CMK (cell line): ENCODE measurements at places on chromosomes 11 and 22.

DNA sequence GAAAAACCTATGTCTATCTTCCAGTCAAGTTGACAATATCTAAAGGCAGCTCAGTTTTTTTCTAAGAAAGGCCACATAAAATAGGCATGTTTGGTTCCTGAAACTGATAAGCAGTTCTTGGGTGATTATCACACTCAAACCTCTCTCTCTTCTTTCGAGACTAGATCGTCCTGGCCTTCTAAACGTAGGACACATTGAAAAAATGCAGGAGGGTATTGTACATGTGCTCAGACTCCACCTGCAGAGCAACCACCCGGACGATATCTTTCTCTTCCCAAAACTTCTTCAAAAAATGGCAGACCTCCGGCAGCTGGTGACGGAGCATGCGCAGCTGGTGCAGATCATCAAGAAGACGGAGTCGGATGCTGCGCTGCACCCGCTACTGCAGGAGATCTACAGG lies 15.1 kb downstream of the CDPF1 start:
- DNase-seq, result no peak

DNA sequence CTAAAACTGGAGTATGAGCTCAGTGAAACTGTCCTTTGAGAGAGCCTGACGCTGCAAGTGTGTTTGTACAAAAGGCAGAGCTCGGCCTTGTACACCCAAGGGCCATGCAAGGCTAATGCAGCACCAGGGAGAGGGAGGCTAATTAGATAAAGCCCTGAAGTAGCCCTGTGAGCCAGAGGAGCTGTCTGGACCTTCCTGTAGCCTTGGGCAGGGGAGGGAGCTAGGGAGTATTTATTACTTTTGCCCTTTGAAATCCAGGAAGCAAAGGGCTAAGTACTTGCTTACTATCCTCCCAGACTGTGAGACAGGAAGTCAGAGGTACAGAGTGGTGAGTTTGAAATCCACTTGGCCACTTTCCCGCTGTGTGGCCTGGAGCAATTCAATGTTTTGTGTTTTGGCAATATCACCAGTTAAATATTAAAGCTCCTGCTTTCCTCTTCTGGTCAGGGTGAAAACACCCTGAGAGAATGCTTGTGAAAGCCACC lies 10.2 kb upstream of the LDHA start:
- no peak for DNase-seq

- no peak for DNase-seq
Measured at GRCh38 chr11:68148879-68149278, 27.7 kb upstream of the CHKA start.

DNA sequence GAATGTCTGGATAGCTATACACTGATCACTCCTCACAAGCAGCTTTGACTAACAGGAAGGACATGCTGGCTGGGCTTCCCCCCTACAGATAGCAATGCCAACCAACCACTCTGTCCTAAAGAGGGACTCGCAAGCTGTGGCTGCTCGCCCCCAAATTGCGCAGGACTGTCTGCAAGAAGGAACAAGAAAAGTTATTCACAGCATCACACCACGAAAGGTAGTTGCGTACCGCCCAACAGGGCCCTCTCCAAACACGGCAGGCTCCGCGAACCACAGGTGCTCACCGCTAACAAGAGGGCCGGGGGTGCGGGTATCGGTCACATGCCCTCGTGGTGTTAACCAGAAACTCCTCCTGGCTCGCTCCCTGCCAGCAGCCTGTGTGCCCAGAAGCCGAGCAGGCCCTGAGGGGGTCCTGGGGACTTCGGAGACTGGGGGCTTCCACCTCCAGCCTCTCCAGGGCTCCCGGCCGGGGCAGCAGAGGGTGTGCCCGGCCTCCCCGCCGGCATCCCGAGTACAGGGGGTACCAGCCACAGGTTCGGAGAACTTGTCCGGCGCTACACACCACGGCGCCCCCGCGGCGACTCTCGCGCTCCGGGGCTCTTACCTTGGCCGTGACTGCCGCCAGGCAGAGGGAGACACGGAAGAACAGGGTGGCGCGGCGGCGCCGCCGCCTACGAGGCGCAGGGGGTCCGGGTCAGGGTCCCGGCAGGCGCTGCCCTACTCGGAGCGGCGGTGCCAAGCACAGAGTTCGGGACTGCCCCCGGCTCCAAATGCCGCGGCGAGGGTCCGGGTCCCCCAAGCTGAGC lies 682 bp downstream of the LARGE1 start:
- no peak for DNase-seq

GRCh38 chr11:119120639-119121007 lies 757 bp upstream of the HINFP start:
- no peak for DNase-seq

DNA sequence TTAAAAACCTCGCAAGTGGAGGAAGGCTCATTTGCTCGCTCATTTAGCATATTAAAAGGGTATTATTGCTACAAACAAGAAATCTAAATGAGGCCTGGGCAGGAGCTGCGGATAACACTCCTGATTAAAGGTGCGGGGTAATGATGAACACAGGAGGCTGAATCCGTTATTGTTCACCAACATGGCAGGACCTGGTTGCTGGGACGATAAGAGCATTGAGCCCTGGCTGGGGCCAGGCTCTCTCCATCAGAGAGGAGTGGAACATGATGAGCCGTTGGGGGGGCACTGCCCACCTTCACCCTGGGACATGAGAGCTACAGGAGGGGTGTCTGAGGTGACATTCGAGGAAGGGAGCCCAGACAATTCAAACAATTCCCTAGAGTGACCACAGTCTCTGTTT lies 211.7 kb downstream of the NXPE2 start:
- DNase-seq, result no peak

DNA sequence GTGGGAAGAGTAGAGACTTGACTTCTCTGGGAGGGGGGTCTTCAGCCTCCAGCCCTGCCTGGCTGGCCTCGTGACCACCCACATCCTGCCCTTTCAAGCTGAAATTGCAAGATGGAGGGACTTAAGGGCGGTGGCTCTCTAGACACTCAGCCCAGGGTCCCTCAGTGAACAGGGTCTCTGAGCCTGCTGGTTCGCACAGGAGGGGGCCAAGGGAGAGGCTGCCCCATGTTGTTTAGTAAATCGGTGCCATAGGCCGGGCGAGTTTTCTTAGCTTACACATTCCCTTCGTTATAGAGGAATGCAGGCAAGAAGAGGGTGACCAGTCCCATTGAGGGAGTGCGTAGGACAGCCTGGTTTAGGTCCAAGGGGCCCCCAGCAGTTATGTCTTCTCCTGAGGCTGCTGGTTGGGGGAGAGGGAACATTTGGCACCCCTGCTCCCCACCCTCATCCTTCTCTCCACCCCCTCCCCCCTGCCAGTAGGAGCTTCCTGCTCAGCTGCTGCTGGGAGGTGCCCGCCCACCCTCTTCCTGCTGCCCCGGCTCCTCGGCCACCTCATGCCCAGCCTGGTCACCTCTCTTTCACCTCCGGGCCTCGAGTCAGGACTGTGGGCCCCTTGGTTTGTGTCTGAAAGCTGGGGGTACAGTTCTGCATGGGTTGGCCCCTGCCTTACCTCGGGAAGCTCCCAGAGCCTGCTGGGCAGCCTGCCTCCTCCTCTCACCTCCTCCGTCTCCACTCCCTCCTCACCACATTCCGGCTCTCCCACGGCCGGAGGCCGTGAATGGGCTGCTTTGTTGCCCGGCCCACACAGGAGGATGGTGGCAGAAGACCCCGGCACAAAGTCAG lies 3.9 kb downstream of the FRMD8 start:
- DNase-seq, result no peak

DNA sequence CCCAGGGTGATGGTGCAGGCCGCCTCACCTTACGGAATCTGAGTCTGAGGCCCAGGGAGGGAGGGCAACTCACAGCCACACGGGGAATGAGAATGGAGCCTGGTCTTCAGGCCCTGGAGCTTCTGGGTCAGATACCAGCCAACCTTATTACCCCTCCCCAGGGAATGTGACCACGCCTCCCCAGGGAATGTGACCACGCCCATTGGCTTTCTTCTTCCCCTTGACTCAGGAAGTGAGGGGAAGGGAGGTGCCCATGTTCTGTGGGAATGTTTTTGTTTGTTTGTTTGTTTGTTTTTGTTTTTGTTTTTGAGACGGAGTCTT lies 57.5 kb upstream of the RBFOX2 start:
- DNase-seq, result no peak

DNA sequence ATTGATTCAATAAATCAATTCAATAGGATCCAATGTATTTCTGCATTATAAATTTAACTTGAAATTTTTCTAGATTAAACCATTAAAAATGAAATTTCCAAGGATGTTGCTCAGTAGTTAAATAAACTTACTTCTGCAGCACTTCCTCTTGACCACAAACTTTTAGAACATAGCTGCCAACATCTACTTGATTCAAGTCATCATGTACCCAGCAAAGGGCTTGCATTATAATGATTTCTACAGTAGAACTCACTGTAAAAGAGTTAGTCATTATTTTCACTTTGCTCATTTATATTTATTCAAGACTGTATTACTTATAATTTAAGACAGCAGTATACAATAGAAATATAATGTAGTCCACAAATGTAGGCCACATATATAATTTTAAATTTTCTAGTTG lies 59.2 kb downstream of the PIK3C2A start:
- DNase-seq, result no peak

GRCh38 chr11:122115524-122116379 lies at the start of gene BLID:
BLID (minus strand) TSS chr11:122116215; CDS start chr11:122115922, 293 bp downstream.
- DNase-seq, result no peak

GRCh38 chr11:119061256-119061655 lies 4.3 kb upstream of the HYOU1 start:
- DNase-seq, result no peak

- DNase-seq, result no peak
Measured at GRCh38 chr11:75570559-75571139, 8.6 kb downstream of the SERPINH1 start.

DNA sequence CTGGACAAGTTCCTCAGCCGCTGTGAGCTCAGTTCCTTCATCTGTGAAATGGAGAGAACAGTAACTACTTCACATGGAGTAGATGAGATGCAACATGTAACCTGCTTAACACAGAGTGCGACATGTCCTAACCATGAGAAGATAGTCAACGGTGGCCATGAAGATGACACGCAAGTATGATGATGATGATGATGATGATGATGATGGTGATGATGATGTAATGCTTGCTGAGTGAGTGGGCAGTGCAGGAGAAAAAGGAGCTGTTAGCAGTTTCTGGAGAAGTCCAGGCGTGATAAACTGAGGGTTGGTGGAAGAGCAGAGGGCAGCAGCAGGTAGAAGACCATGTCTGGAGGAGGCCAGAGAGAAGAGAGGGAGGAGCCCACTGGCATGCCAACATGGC lies 90.8 kb upstream of the CD82 start:
- no peak for DNase-seq

DNA sequence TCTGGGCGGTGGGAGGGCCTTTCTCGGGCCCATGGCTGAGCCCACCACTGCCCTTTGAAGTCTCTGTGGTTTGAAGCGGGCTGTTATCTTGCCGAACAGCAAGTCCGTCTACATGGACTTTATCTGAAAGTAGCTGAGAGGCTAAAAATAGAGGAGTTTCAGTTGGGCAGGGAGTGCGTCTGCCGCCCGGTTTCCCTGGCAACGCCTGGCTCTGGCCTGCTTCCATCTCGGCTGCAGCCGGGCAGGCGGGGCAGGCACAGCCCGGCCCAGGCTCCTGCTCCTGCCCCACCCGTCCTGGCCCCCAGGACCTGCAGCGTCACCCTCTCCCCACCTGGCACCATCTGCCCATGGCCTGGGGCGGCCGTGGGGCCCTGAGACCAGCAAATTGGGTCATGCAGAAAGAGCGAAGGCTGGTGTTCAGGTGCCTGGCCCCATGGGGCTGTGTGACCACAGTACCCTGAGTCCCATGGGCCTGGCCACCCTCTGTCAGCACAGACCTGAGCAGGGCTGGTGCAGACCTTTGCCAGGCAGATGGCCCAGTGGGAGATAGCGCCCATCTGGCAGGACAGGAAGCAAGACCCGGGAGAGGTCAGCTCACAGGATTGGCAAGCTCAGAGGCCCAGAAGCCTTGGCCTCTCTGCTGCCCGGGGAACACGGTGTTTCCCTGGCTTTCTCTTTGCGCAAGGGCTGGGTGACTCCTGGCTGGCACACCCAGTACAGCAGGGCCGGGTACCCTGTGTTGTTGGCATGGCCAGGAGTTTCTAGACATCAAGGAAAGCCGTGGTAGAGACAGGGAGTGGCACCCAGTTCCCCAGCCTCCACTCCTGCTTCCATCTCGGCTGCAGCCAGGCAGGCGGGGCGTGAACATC lies 79.1 kb upstream of the KCNQ1OT1 start:
- peak; percentile 64 for DNase-seq

- DNase-seq, result no peak
Measured at GRCh38 chr11:126951465-126951864, 49.1 kb downstream of the KIRREL3 start.

DNA sequence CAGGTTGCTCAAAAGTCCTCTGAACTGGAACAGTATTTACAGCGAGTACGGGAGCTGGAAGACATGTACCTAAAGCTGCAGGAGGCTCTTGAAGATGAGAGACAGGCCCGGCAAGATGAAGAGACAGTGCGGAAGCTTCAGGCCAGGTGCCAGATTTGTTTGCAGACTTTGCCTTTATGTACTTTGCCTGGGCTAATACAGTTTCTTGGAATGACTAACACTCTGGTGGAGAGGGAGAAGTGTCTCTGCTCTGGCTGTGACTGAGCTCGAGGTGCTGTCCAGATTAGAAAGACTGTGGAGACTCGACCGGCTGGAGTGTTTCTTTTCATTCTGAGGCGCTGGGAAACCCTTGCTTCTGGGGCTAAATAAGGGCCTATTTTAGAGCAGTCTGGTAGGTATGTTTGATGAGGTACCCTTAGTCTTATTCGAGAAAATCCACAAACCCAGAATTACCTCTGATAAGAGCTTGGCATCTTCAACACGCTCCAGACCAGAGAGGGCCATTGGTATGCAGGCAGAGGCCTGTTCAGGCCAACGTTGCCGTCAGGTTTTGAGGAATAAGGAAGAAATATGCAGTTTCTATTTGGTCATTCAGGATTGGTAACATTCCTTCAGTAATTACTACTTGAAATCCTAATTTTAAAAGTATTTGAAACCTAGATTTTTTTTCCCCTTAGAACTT lies 76.5 kb downstream of the SWAP70 start:
- no peak for DNase-seq

DNA sequence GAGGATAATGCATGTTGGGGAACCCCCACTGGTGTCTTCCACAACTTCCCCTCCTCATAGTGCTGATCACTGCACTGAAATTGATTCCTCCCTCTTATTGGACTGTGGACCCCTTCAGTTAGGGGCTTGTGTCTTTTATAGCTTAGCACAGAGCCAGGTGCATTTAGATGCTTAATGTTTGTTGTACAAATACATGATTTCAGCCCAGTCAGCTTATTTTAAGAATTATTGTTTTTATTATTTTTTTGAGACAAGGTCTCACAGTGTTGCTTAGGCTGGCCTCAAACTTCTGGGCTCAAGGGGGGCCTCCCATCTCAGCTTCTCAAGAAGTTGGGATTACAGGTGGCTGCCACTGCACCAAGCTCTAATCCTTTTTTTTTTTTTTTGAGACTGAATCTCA lies 8.2 kb downstream of the THY1 start:
- DNase-seq, result no peak

DNA sequence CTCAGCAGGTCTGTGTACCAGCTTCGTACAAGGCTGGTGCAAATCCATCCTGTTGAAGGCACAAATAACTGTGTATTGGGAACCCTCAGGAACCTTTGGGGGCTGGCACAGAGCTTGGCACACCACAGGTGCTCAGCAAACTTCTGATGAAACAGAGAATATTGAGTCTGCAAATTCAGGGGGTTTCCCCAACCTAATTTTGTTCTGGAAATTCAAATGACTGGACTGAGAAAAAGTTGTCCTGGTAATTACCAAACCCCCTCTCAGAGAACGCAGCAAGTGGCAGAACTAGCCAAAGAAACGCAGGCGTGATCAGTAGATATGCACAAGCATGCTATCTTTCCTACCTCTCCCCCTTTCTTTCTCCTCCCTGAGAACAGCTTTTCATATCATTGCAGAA lies 47.6 kb downstream of the LIF start:
- DNase-seq, result no peak
